WTC11 (cell line): ENCODE measurements at places on chromosomes 2 and 18. TPM values are rescaled to one million over a fixed set of nuclear protein-coding genes. Genes with fewer than 3 reads are reported as not detected.

- H3K4me3 ChIP-seq: no peak overlapping the region
- DNase-seq: no peak
- peaks cover 42% of the 10 kb centered on the region for H3K4me1 ChIP-seq
- peaks cover 13% of the 10 kb centered on the region; the same call in 1 of the 2 replicates for H3K36me3 ChIP-seq
These were observed 96.4 kb downstream of the KYNU start for GRCh38 chr2:142973822-142974207.

GRCh38 chr2:191441496-191442214 is 196.5 kb downstream of the MYO1B start:
- no peak overlapping the region for H3K4me3 ChIP-seq
- H3K36me3 ChIP-seq: no peaks in the 10 kb centered on the region
- DNase-seq: no peak
- no peak overlapping the region for H3K27ac ChIP-seq

- DNase-seq: no peak
- peaks cover 15% of the 10 kb centered on the region for H3K4me1 ChIP-seq
- H3K36me3 ChIP-seq: peaks cover 12% of the 10 kb centered on the region
- H3K27me3 ChIP-seq: no peaks in the 10 kb centered on the region; the same call in 1 of the 2 replicates
- H3K4me3 ChIP-seq: no peak overlapping the region
These were observed 92.3 kb downstream of the PRKCE start for GRCh38 chr2:45743531-45744396.

DNA sequence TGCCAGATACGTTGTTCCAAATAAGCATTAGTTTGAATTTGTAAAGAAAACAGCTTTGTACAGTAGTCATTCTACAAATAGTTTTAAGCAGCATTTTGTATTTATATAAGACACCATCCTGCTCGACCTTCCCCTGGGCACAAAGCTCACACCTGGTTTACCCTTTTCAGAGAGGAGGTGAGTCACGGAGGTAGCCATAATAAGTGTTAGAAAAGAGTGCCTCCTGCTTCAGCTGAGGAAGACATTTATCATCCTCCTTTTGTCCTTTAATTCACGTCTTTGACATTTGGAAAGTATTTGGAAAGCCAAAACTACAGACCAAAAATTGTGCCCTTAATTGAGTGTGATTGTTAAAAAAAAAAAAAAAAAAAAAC is 6.8 kb downstream of the RAB12 start:
- peak overlapping the region; percentile 95 for H3K27ac ChIP-seq
- peaks cover 95% of the 10 kb centered on the region for H3K4me1 ChIP-seq

The ZNF804A gene
- total RNA-seq: not detected in 3 replicates

DNA sequence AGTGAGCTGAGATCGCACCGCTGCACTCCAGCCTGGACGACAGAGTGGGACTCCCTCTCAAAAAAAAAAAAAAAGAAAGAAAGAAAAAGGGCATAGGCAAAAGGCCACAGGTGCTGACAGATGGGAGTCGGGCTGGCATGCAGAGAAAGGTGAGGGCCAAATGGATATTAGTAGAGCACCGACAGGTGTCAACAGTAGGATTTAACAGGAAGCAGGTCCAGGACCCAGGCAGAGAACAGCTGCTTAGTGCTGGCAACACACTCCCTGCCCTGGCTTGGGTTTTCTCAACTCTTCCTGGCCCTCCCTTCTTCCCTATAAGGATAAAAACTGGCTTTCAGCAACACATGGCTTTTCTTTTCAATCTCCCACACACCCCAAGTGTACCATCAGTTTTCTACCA is 84.9 kb downstream of the MRO start:
- no peak overlapping the region for H3K4me3 ChIP-seq
- H3K27me3 ChIP-seq: no peaks in the 10 kb centered on the region
- H3K4me1 ChIP-seq: peaks cover 2% of the 10 kb centered on the region; the same call in 1 of the 2 replicates
- no peak overlapping the region for H3K27ac ChIP-seq

The IL1B gene
- not detected in 3 replicates for total RNA-seq

DNA sequence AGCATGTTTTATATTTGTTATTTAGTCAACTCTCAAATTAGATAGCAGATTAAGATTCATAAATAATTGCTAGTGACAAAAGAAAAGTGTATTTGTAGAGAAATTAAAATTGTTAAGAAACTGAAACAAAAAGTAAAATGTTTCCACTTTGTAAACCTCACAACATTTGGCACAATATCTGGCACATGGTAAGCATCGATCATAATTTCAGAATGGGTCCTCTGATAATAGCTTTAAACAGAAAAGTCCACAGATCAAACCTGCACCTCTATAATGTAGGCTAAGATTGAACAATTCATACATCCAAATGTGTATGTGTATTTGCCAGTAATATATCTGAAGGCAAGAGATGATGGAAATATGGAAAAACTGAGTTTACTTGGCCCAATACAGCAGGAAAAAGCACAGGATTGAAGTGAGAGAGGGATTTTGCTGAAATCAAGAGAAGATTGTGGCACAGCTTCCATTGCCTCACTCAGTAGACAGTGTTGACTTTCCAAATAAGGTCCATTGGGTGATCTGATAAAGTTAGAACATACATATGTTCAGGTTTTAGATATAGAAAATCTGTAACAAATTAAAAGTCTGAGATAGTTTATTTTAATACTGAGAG is 39.4 kb downstream of the COBLL1 start:
- H3K4me3 ChIP-seq: no peak overlapping the region
- no peak overlapping the region for H3K27ac ChIP-seq
- no peaks in the 10 kb centered on the region for H3K4me1 ChIP-seq
- no peaks in the 10 kb centered on the region for H3K36me3 ChIP-seq

The GALNT1 gene
- 63.1 to 80.1 TPM (median 71.7 TPM) in 3 replicates for total RNA-seq

DNA sequence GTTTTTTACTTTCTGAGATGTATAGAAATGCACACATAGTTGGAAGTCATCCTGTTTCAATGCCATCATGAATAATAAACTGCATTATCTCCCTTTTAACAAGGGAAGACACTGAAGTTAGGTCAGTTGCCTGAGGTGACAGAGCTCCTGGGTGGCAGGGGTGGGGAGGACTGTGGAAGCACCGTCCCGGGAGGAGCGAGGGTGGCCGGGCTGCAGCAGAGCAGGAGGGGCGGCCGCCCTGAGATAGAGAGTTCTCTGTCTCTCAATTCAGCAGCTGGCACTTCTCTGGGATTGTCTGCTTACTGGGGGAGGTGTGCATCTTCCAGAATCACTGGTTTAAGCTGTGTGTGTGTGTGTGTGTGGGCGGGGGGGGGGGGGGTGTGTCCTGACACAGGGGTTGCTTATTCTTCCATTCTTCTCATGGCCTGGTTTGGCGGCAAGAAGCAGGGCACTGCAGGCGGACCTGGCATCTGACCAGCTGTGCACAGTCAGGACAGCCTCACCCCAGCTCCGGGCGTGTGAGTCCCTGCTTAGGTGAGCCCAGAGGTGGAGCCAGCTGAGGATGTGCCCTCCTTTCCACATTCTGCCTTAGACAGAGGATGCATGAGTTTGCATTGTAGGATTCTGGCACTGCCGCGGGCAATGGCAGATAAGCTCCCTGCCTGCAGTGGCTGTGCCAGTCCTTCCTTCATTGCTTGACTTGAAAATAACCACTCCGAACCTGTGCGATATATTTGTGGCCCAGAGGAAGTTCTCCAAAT is 40.4 kb downstream of the VWA3B start:
- H3K36me3 ChIP-seq: no peaks in the 10 kb centered on the region
- DNase-seq: no peak
- peaks cover 4% of the 10 kb centered on the region; the same call in 1 of the 2 replicates for H3K27me3 ChIP-seq
- H3K4me1 ChIP-seq: peaks cover 28% of the 10 kb centered on the region
- H3K27ac ChIP-seq: no peak overlapping the region

GRCh38 chr2:181300600-181301291 is 156.4 kb upstream of the ITGA4 start:
- peaks cover 14% of the 10 kb centered on the region for H3K4me1 ChIP-seq
- no peak for DNase-seq
- H3K27ac ChIP-seq: no peak overlapping the region
- H3K4me3 ChIP-seq: no peak overlapping the region

The FAM168B gene
- 63.9 to 74.9 TPM (median 68.7 TPM) in 3 replicates for total RNA-seq

The ALPP gene
- 0.14 to 0.20 TPM (median 0.14 TPM) in 3 replicates for total RNA-seq

- H3K27ac ChIP-seq: peak overlapping the region; percentile 92
- peaks cover 10% of the 10 kb centered on the region for H3K36me3 ChIP-seq
- no peaks in the 10 kb centered on the region for H3K27me3 ChIP-seq
- no peak for DNase-seq
These were observed 63.4 kb upstream of the CHRNA1 start for GRCh38 chr2:174827371-174828369.

DNA sequence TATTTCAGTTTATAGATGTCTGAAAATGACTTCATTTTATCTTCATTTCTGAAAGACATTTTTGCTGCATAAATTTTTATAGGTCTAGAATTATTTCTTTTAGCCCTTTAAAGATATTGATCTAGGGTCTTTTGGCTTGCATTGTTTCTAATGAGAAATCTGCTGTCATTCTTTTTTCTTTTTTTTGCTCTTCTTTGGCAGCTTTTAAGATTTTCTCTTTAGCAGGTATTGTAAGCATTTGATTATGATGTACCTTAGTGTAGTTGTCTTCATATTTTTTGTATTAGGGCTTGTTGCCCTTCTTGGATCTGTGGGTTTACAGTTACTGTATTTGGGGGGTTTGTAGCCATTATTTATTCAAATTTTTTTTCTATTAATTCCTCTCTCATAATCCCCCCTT is 66.0 kb upstream of the IL1R1 start:
- no peak for DNase-seq
- no peaks in the 10 kb centered on the region for H3K36me3 ChIP-seq
- peaks cover 3% of the 10 kb centered on the region; the same call in 1 of the 2 replicates for H3K4me1 ChIP-seq
- H3K27ac ChIP-seq: no peak overlapping the region
- no peaks in the 10 kb centered on the region for H3K27me3 ChIP-seq

- no peak overlapping the region for H3K27ac ChIP-seq
- no peaks in the 10 kb centered on the region for H3K36me3 ChIP-seq
- peaks cover 40% of the 10 kb centered on the region for H3K27me3 ChIP-seq
- H3K4me1 ChIP-seq: peaks cover 37% of the 10 kb centered on the region
These were observed 688.6 kb downstream of the NRXN1 start for GRCh38 chr2:50343150-50343830.

GRCh38 chr2:36781907-36782720 is 85.6 kb downstream of the VIT start:
- no peak overlapping the region for H3K27ac ChIP-seq
- DNase-seq: no peak
- H3K36me3 ChIP-seq: no peaks in the 10 kb centered on the region

- H3K36me3 ChIP-seq: no peaks in the 10 kb centered on the region
- H3K4me3 ChIP-seq: no peak overlapping the region
- no peak overlapping the region for H3K27ac ChIP-seq
- H3K27me3 ChIP-seq: no peaks in the 10 kb centered on the region; the same call in 1 of the 2 replicates
These were observed 25.2 kb downstream of the HRH4 start for GRCh38 chr18:24485681-24486080.

DNA sequence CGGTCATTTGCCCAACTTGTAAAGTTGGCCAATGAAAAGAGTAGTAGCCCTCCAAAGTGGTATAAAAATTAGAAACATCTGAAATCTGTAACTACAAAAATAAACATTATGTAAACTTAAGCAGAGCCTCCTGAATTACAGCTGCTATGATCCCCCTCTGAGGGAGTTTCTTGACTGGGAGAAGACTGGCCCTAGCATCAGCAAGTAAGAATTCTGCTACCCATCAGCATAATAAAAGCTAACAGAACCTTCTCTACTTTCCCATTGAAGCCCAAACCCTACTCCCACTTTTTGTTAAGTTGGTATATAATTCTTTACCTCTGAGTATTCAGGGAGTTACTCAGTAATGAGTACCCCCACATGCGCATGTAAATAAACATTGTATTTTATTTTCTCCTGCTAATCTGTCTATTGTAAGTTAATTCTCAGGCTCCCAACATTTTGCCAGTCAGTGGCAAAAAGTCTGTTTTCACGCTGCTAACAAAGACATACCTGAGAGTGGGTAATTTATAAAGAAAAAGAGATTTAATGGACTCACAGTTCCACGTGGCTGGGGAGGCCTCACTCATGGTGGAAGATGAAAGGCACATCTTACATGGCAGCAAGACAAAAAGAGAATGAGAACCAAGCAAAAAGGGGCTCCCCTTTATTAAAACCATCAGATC is 71.3 kb downstream of the MYL12B start:
- H3K27me3 ChIP-seq: no peaks in the 10 kb centered on the region
- DNase-seq: no peak
- H3K4me1 ChIP-seq: peaks cover 45% of the 10 kb centered on the region
- peaks cover 26% of the 10 kb centered on the region for H3K36me3 ChIP-seq
- no peak overlapping the region for H3K4me3 ChIP-seq

GRCh38 chr2:222810044-222810443 is 50.8 kb upstream of the ACSL3 start:
- no peak overlapping the region for H3K27ac ChIP-seq
- no peak for DNase-seq
- H3K36me3 ChIP-seq: no peaks in the 10 kb centered on the region
- no peaks in the 10 kb centered on the region for H3K27me3 ChIP-seq
- H3K4me3 ChIP-seq: no peak overlapping the region

GRCh38 chr2:108348816-108349570 is 28.8 kb upstream of the SULT1C4 start:
- no peaks in the 10 kb centered on the region for H3K36me3 ChIP-seq
- H3K4me3 ChIP-seq: no peak overlapping the region
- no peaks in the 10 kb centered on the region for H3K4me1 ChIP-seq
- no peak overlapping the region for H3K27ac ChIP-seq

The EVX2 gene
- total RNA-seq: 0.05 TPM in 1 of 3 replicates, not detected in the others

- no peaks in the 10 kb centered on the region for H3K27me3 ChIP-seq
- no peaks in the 10 kb centered on the region for H3K36me3 ChIP-seq
- peaks cover 22% of the 10 kb centered on the region for H3K4me1 ChIP-seq
- no peak for DNase-seq
- no peak overlapping the region for H3K4me3 ChIP-seq
- H3K27ac ChIP-seq: no peak overlapping the region
These were observed 79.0 kb downstream of the GCA start for GRCh38 chr2:162422894-162423293.

The BARD1 gene
- total RNA-seq: 34.0 to 39.6 TPM (median 34.4 TPM) in 3 replicates

DNA sequence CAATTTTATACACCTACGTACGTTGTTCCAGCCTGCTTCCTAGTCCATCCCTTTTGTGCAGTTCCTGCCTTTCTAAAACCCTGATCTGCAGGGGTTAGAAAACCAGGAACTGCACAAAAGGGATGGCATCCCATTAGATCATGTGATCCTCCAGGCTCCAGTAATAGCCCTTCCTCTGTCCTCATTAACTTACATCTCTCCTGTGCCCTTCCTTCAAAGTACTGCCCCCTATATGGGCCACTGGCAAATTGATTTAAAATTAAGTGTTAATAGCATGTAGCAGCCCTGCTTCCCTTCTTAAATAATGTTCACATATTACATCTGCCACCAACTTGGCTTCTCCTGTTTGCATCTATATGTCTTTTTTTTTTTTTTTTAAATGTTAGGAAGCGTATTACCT is 61.3 kb upstream of the NXPH2 start:
- no peak overlapping the region for H3K27ac ChIP-seq
- DNase-seq: no peak
- H3K4me1 ChIP-seq: no peaks in the 10 kb centered on the region
- H3K4me3 ChIP-seq: no peak overlapping the region
- no peaks in the 10 kb centered on the region for H3K36me3 ChIP-seq

The DSG4 gene
- total RNA-seq: not detected in 3 replicates

The RIT2 gene
- total RNA-seq: 0.64 to 1.5 TPM (median 1.4 TPM) in 3 replicates
